DND-41 (cell line): ENCODE measurements at places on chromosomes 2 and 18.
A peak's percentile ranks its signal among the peaks of the same experiment; 100 is the strongest.

- H3K27me3 ChIP-seq, result no peaks in the 10 kb centered on the region
- no peak for DNase-seq
- no peak overlapping the region for H3K4me3 ChIP-seq
- H3K36me3 ChIP-seq, result no peaks in the 10 kb centered on the region
Measured at GRCh38 chr2:194486326-194486725, 1170.7 kb upstream of the SLC39A10 start.

DNA sequence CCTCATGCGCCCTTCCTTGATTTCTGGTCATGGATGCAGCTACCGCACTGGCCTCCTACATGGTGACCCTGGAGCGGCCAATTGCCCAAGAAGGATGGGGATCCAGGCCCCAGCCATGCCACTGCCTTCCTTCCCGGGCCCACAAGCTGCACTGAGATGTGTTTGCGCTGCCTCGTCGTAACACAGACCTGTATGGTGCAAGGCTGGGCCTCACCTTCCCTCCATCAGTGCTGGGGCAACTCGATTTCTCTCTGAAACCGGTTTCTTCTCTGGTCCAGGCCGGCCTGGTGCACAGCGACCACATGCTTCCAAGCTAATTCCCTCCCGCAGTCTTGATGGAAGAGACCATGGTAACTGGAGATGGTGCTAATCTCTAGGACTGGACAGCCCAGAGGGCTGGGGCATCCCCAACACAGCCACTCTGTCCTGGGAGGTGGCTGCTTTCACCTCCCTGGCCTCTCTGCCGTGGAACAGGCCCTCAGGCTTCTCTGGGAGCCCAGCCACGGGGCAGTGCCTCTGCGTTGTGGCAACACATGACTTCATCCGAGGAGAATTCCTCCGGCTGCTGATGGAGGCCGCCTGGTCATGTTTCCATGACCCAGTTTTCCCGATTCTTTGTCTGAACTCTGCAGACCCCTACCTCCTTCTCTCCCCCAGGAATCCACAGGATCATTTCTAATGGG, 184.2 kb downstream of the GLI2 start:
- no peak overlapping the region for H3K4me3 ChIP-seq
- H3K36me3 ChIP-seq, result no peaks in the 10 kb centered on the region
- no peaks in the 10 kb centered on the region for H3K4me1 ChIP-seq
- DNase-seq, result no peak
- H3K27ac ChIP-seq, result no peak overlapping the region
- H3K27me3 ChIP-seq, result no peaks in the 10 kb centered on the region

DNA sequence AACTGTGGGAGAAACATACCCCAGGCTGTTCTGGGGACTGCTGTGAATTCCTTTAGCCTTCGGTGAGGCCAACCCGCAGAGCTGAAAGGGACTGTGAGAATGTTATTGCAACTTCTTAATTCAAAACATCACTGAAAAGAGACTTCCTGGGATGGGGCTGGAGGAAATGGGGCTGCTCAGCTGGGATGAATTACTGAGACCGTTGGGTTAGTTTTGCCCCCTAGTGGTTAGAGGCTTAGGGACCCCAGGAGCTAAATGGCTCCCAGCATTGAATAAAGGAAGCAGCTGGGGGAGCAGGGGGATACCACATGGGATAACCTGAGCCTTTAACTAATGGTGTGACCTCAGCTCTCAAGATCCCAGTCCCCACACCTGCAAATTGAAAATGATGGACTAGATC, 941.1 kb upstream of the FANCL start:
- no peak overlapping the region for H3K4me3 ChIP-seq
- H3K27me3 ChIP-seq, result no peaks in the 10 kb centered on the region
- no peaks in the 10 kb centered on the region for H3K36me3 ChIP-seq
- peak; percentile 14 for DNase-seq
- H3K27ac ChIP-seq, result no peak overlapping the region
- no peaks in the 10 kb centered on the region for H3K4me1 ChIP-seq

DNA sequence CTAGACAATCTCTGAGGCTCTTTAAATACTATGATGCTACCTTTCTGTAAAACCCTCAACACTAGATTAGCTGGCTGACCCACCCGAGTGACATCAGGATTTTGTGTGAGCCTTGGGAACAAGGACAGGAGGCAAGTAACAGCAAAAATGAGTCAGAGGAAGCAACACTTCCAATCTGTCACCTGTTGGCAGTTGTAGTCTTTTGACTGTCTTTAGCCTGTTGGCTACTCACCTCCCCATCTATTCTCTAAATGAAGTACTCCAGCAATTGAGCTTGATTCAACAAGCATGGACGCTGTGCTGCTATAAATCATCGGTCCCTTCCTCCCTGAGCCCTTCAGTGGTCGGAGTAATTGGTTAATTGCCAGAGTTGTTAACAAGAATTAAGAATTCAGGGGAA, 898.7 kb downstream of the BCL11A start:
- DNase-seq, result no peak
- no peaks in the 10 kb centered on the region for H3K4me1 ChIP-seq
- H3K27ac ChIP-seq, result no peak overlapping the region
- H3K27me3 ChIP-seq, result no peaks in the 10 kb centered on the region
- no peak overlapping the region for H3K4me3 ChIP-seq

- no peak overlapping the region for H3K27ac ChIP-seq
- no peaks in the 10 kb centered on the region for H3K36me3 ChIP-seq
- no peaks in the 10 kb centered on the region for H3K4me1 ChIP-seq
- no peak for DNase-seq
Measured at GRCh38 chr2:67797801-67798540, 264.8 kb downstream of the C1D start.

DNA sequence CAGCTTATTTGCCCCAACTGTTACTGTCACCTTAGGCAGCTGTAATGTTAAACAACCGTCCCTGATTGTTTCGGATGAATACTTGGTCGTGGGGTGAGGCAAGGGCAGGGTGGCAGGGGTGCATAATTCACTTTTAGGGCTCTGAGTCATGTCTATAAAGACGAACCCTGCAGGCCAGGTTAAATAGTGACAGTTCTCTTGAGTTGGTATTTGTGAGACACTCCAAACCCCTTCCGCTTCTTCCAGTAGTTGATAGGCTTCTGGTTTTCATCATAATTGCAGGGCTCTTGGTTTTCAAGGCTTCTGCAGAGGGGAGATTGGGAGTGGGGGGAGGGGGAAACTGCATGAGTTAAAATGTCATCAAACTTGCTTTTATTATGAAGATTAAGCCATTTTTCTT, 97.2 kb upstream of the TSPYL6 start:
- H3K27me3 ChIP-seq, result peaks cover 2% of the 10 kb centered on the region
- H3K4me3 ChIP-seq, result no peak overlapping the region
- no peaks in the 10 kb centered on the region for H3K36me3 ChIP-seq
- no peaks in the 10 kb centered on the region for H3K4me1 ChIP-seq
- no peak overlapping the region for H3K27ac ChIP-seq
- no peak for DNase-seq

- DNase-seq, result no peak
- no peak overlapping the region for H3K4me3 ChIP-seq
- no peaks in the 10 kb centered on the region for H3K27me3 ChIP-seq
- H3K27ac ChIP-seq, result no peak overlapping the region
- H3K4me1 ChIP-seq, result no peaks in the 10 kb centered on the region
Measured at GRCh38 chr18:54100466-54100865, 124.0 kb downstream of the MBD2 start.

DNA sequence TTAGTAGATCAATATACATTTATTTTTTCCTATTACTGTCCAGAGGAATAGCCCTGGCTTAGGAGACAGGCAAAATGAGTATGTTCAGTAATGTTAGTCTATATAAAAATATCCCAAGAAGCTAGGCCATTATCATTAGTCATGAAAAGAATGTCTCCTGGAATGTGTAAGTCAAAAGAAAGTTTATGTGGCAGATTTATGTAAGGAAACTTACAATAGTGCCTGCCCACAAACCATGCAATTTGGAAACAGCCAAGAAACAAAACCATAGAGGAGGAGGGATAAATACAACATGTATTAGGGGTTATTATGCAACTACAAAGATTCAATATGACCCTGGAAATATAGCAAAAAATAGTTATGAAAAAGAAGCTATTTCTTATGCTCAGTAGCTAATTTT, 96.3 kb downstream of the NOL4 start:
- H3K4me1 ChIP-seq, result no peaks in the 10 kb centered on the region
- H3K36me3 ChIP-seq, result no peaks in the 10 kb centered on the region
- no peak overlapping the region for H3K4me3 ChIP-seq
- H3K27ac ChIP-seq, result no peak overlapping the region
- H3K27me3 ChIP-seq, result no peaks in the 10 kb centered on the region
- DNase-seq, result no peak

DNA sequence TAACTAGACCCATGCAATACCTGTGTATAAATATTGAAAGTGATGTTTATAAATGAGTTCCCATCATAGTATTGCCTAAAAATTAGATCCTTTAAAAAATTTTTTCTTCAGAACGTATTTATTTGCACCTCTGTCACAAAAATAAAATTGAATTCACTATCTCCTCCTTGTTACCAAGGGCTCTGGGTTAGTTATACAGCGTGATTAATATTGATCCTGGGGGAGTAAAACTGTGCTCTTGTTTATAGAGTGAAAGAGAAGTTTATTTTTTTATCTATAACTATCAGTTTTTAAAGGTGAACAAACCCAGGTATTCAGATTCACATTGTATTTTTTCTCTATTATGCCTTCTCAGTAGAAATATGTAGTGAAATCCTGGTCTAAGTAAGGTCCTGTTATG, 458.5 kb downstream of the CPS1 start:
- no peak overlapping the region for H3K27ac ChIP-seq
- H3K27me3 ChIP-seq, result no peaks in the 10 kb centered on the region
- H3K4me3 ChIP-seq, result no peak overlapping the region
